ENCODE measurements at places on chromosomes 3 and 15.
A peak's percentile ranks its signal among the peaks of the same experiment; 100 is the strongest.

- no peak for DNase-seq
These were observed 166.6 kb downstream of the TPRG1 start for GRCh38 chr3:189338366-189338765.

DNA sequence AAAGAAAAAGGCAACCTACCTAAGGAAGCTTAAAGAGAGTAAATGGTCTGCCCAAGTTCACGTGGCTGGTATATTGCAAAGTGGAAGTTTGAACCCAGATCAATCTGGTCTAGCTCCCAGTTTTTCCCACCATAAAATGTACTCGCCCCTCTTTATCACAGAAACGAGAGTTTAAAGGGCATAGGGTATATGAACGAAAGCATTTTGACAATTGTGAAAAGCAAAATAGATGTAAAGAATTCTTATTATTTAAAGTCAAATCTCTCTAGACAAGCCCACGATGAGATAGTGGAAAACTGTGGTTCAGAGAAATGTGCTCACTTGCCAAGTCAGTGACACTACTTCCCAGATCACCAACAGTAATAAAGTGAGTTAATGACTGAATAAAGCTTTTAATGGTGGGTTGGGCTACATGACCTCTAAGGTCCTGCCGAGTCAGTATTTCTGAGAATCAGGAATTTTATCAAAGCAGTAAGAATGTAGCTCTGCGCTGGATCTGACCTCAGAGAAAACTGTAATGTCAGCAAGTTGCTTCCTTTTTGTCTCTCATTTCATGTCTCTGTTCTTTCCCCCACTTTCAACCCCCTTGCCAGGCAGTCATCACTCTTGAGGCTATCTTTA is 23.3 kb upstream of the NEO1 start:
- DNase-seq: no peak

DNA sequence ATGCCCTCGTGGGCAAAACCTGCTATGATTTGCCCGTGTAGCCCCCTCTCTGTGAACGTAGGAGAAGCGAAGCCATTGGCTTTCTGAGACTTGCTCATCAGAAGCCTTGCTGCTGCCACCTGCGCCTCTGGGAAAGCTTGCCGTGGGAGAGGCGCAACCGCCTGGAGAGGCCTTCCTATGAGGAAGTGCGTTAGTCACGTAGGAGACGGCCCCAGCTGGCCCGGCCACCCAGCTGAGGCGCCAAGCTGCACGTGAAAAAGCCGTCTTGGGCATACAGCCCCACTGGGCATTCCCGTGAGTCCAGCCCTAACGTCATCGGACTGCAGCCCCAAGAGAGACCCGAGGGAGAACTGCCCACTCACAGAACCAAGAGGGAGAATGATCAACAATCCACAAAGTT is 49.1 kb upstream of the TJP1 start:
- DNase-seq: no peak

- no peak for DNase-seq
These were observed 101.2 kb downstream of the TCF12 start for GRCh38 chr15:57019496-57020160.

GRCh38 chr15:83127547-83128150 is 20.2 kb downstream of the TM6SF1 start:
- DNase-seq: no peak

DNA sequence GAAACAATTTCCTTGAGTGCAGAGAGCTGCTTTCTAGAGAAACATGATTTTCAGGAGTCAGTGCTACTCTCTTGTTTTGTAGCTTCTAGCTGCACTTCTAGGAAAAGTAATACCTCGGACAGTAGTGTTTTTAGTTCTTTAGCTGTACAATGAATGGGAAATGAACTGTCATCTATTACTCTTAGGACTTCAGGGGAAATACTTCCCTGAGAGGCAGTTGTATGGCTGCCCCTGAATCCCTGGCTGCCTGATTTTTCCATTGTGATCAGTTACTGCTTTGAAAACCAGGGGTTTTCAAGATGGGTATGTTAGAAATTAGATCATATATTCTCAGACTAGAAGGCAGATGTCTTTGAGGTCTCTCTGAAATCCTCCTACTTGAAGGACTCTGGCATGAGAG is 200.3 kb upstream of the SEMA6D start:
- no peak for DNase-seq

- peak; percentile 13 for DNase-seq
These were observed 675 bp downstream of the BRPF1 start for GRCh38 chr3:9732080-9732739.

- DNase-seq: no peak
These were observed 87.1 kb upstream of the MYZAP start for GRCh38 chr15:57504599-57504940.

GRCh38 chr3:121707531-121708273 is 41.8 kb downstream of the GOLGB1 start:
- DNase-seq: no peak

DNA sequence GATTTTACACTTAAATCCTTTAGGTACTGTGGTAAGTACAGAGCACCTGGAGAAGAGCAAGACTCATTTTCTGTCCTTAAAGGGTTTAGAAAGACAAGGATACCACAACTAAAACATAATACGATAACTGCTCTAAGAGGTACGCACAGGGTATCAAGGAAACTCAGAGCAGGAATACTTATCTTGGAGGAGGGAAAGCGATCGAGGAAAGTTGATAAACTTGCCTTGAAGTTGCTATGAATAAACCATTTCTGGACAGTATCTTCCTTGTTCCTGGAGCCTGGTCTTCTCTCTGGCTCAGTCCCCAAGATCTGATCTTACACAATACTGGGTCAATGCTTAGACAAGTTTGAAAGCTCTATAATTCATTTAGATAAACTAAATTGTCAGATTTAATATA is 17.6 kb upstream of the GATM start:
- DNase-seq: no peak

DNA sequence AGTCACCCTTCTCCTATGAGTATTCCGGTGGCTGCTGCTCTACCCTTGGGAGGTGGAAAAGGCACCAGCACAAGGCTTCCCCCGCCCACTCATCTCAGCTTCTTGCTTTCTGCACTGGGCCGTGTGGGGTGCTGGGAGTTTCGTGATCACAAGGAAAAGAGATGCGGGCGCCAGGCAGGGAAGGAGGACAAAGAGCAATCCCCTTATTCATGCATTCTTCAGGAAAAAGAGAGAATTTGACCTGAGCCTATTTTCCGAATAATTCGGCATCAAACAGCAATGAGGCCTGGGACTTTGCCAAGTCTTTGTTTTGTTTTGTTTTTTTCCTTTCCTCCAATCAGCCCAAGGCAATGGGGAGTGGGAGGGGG is 102.2 kb upstream of the LPP start:
- no peak for DNase-seq

DNA sequence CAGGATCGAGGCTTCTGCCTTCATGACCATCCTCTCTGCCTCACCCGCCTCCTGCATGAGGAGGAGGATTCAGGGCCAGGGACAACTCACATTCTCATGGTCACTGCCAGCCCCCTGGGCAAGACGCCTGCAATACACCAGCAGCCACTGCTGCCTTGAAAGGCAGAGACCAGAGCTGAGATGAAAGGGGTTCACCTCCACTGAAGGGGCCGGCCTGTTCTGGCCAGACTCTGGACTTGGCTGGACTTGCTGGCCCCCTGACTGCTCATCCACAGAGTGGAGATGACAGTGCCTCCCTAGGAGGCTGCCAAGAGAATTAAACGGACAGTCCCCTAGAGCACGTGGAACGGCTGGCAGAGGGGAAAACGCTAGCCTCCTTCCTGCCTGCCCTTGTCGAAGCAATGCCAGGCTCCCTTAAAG is 35.2 kb downstream of the MGLL start:
- DNase-seq: no peak

- no peak for DNase-seq
These were observed 238.7 kb upstream of the RORA start for GRCh38 chr15:61467823-61468222.

DNA sequence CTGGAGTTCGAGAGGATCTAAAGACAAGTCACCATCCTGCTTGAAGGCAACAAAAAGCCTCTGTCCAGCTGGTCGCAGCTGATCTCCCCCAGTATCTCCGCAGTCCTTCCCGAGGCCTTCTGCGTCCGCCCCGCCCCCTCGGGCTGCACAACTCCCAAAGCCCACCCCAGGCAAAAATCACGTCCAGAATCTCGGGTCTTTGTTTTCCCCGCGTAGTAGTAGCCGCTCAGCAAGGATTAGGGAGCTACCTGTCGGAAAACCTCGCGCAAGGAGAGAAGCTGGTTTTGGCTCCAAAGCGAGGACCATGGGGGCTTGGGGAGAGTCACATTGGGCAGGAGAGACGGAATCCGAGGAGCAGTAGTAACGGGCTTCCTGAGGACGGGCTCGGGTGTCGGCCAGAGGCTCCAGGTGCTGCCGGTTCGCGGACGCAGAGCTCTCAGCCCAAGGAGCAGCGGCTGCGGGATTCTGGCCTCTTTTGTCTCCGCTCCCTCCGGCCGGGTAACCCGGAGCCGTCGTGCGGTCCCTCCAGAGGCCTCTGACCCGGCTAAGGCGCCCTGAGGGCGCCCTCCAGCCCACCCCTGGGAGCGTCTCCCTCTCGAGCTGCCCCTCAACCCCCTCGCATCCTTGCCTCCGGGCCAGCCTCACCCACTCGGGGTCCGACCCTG is 401 bp downstream of the ZSCAN29 start:
- no peak for DNase-seq

GRCh38 chr3:159852821-159853505 is 135.7 kb upstream of the IL12A start:
- DNase-seq: no peak

GRCh38 chr3:14124223-14124614 is 451 bp downstream of the CHCHD4 start:
- no peak for DNase-seq

GRCh38 chr15:66795851-66796250 is 93.8 kb downstream of the SMAD6 start:
- no peak for DNase-seq

DNA sequence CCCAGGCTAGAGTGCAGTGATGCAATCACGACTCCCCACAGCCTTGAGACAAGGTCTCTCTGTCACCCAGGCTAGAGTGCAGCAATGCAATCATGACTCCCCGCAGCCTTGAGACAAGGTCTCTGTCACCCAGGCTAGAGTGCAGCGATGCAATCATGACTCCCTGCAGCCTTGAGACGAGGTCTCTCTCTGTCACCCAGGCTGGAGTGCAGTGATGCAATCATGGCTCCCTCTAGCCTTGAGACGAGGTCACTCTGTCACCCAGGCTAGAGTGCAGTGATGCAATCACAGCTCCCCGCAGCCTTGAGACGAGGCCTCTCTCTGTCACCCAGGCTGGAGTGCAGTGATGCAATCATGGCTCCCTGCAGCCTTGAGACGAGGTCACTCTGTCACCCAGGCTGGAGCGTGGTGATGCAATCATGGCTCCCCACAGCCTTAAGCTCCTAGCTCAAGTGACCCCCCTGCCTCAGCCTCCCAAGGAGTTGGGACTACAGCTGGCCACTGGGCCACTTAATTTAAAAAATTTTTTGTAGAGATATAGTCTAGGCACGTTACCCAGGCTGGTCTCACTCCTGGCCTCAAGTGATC is 26.1 kb downstream of the TFRC start:
- DNase-seq: no peak

DNA sequence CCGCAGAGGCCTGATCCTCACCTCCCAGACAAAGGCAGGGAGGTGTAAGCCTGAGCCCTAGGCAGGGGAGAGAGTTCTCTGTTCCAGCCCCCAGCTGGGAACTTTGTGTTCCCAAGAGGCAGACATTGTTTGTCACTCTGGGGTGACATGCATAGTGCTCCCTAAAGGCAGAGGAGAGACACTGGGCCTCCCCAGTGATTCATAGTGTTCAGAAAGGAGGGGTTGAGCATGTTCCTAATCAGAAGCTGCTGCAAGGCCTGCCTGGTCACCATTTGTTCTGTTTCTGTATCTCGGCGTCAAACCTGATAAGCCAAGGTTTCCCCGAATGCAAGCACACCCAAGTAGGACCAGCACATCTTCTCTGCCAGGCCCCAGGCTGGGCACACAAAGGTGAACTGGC is 24.0 kb upstream of the SLC6A6 start:
- DNase-seq: no peak

DNA sequence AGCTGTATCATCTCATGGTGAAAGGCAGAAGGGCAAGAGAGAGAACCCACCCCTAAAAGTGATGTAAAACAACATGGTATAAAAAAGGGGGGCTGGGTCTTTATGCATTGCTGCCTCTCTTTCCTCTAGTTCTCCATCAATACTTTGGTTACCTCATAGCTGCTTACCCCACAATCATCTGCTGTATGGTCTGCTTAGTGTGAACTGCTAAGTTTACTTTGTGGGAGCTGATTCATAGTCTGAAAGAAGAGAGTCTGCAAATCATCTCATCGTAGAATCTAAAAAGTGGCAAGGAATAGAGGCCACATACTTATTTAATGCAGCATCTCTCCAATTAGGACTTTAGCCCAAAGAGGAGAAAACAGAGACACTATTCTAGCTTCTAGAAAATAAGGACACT is 546.8 kb downstream of the GBE1 start:
- no peak for DNase-seq

GRCh38 chr3:64318001-64318400 is 92.7 kb upstream of the PRICKLE2 start:
- no peak for DNase-seq

DNA sequence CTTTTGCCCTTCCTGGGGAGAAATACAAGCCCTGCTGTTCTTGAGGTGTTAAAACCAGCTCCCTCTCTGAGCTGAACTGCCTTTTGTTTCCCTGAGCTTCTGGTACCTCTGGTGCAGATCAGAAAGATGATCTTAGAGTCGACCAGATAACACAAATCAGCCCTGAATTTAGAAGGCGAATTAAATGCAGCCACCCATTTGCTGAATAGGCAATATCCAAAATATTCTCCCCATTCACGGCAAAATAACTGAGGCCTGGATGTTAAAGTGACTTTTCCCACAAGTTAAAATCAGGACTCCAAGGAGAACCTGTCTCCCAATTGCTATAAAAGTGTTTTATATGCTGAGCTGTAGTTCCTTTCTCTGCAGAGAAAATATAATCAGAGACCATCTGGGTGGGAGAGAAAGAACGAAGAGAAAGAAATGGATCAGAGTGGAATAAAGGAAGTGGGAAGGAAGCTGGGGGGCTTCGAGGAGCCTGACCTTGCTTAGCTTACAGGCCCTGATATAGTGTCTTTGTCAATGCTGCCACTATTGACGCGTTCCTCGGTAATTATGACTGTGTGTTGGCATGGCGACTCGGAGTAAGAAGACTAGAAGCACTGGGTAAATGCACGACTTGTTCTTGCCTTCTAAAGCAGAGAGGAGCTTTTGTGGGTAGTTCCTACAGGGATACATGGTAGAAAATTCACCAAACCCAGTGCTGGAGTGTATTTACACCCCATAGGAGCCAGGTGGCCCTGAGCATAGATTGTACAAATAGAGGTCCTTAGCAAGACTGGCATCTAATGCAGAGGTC is 47.5 kb upstream of the POLG start:
- no peak for DNase-seq

GRCh38 chr15:99473981-99474906 is 91.5 kb upstream of the MEF2A start:
- DNase-seq: no peak

All from CD4-positive, alpha-beta T cell (primary cell).